ENCODE measurements at places on chromosomes 13 and 19.
A peak's percentile ranks its signal among the peaks of the same experiment; 100 is the strongest.

GRCh38 chr19:37227996-37228395 lies 10.0 kb downstream of the ZNF383 start:
- DNase-seq: peak; percentile 69

DNA sequence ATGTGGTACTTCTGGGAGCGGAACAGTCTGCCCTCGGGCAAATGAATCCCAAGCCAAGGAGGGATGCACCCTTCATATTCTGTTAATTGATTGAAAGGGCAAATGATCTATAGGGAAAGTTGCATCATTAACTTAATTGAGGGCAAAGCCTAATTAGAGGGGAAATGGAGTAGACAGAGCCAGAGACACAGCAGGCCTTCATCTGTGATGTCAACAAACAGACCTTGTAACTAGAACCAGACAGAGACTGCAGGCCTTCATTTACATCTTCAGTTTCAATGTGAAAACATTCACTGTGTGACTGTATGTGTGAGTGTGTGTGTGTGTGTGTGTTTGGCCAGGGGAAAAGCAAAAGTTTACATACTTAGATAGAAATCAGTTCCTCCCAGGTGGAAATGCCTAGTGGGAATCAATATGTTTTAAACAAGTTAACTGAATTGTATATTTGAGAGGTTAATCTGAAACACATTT lies 126.4 kb downstream of the SPRY2 start:
- peak; percentile 68 for DNase-seq

DNA sequence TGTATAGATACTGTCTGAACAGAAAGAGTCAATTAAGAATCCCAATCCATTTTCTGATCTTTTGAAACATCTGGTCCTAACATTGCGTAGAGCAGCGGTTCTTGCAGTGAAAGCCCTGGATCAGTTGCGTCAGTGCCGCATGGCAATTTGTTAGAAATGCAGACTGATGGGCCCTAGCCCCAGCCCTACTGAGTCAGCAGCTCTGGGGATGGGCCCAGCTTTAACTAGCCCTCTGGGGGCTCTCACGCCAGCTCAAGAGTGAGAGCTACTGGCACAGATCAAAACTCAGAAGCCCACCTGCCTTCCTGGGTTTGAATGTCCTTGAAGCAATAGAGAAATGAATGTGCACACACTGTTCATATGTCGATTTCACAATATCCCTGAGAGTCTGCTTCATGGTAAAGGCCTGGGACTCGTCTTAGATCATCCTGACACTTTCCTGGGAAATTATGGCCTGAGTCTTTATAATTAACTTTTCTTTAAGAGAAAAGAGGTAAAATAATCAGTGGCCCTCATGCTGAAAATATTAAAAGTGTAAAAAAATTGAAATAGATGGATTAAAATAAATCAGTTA lies 206.8 kb upstream of the TMTC4 start:
- DNase-seq: no peak

GRCh38 chr13:30857018-30857417 lies 49.1 kb upstream of the MEDAG start:
- DNase-seq: no peak

DNA sequence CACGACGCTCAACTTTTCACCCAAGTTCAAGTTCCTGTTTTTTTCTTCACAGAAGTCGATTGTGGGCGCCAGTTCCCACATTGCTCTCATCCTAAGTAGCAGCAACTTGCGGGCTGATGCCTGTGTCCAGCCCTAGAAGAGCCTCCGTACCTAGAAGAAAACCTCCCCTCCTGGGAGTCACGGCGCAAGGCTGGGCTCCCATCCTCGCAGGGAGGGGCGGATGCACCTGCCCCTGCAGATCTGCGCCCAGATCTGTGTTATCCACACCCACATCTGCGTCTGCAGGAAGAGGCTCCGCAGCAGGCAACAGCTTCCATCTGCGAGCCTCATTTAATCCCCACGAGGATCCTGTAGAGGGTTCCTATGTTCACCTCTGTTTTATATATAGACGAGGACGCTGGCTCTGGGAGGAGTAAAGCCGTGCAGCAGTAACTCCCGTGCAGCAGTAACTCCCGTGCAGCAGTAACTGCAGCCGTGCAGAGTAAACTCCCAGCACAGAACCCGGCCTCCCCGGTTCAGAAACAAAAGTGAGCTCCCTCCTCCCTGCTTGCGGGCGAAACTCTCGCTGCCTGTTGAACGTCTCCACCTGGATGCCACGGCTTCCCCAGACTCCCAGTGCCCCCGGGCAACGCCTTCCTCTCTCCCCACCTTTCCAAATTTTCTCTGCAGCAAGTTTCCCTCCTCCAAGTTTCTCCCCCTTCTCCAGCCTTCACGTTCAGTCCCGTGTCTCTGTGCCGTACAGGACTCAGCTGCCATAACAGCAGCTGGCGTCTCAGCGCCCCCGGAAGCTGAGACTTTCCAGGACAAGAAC lies 23.5 kb upstream of the LAIR1 start:
- peak; percentile 47 for DNase-seq

- no peak for DNase-seq
These were observed 246.7 kb downstream of the DLEU7 start for GRCh38 chr13:50596776-50597203.
